ENCODE measurements at places on chromosomes 6 and 20.

GRCh38 chr6:142679907-142680700 is 264.9 kb downstream of the HIVEP2 start:
- DNase-seq = no peak

DNA sequence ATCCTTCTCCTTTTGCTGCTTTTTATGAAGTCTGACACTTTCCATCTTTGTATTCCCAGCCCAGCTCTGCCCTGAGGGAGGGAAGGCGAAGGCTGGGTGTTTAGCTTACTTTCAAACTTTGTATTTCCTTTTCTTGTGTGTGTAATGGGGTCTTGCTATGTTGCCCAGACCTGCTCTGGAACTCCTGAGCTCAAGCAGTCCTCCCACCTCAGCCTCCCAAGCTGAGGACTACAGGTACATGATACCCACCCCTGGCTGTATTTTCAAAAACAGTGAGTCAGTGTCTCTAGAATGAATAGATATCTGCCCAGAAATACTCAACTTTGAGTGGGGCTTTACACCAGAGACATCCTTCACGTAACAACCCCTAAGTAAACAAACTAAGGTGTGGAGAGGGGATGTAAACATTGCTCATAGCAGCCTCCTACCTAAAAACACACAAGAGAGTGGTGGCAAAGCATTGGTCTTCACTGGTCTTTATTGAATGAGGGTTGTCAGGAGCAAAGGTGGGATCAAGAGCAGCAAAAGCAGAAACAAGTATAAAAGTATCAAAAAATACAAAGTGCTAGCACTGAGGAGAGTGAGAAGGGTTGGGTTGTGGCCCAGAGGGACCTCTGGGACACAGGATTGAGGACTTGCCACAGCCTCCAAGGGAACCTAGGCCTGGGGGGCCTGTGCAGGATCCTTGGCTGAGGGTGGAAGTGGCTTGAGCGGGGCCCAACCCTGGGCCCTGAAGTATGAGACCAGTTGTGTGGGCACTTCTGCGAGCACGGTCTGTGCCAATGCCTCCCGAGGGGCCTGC is 10.2 kb downstream of the SPAG4 start:
- no peak for DNase-seq

- no peak for DNase-seq
Observed at GRCh38 chr6:154593122-154593521, 82.6 kb upstream of the CNKSR3 start.

- no peak for DNase-seq
Observed at GRCh38 chr6:134741200-134741536, 208.7 kb downstream of the ALDH8A1 start.

GRCh38 chr6:63816401-63816981 is 180.9 kb downstream of the PHF3 start:
- DNase-seq = no peak

- DNase-seq = no peak
Observed at GRCh38 chr6:19028201-19028600, 641.1 kb downstream of the RNF144B start.

GRCh38 chr6:112086744-112087135 is 542 bp downstream of the TUBE1 start:
- no peak for DNase-seq

- DNase-seq = no peak
Observed at GRCh38 chr6:121540210-121540609, 104.8 kb downstream of the GJA1 start.

- DNase-seq = no peak
Observed at GRCh38 chr6:26199773-26200764, 112.8 kb downstream of the HFE start.

DNA sequence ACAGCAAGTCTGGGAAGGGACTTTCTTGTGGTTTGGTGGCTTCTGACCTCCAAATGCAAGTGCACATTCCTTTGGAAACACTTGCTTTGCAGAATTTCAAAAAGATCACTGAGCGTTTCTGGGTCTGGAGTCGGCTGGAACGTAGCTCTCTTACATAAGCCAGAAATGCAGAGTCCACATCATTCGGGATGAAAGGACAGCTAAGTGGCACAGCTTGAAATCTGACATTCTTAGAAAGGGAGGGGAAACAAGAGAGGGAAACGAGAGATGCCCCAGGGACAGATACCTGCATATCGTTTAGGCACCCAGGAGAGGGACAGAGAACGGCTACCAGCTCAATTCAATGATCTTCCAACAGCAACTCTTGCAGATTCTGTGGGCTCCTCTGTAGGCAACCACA is 118.7 kb downstream of the NFATC2 start:
- DNase-seq = no peak

DNA sequence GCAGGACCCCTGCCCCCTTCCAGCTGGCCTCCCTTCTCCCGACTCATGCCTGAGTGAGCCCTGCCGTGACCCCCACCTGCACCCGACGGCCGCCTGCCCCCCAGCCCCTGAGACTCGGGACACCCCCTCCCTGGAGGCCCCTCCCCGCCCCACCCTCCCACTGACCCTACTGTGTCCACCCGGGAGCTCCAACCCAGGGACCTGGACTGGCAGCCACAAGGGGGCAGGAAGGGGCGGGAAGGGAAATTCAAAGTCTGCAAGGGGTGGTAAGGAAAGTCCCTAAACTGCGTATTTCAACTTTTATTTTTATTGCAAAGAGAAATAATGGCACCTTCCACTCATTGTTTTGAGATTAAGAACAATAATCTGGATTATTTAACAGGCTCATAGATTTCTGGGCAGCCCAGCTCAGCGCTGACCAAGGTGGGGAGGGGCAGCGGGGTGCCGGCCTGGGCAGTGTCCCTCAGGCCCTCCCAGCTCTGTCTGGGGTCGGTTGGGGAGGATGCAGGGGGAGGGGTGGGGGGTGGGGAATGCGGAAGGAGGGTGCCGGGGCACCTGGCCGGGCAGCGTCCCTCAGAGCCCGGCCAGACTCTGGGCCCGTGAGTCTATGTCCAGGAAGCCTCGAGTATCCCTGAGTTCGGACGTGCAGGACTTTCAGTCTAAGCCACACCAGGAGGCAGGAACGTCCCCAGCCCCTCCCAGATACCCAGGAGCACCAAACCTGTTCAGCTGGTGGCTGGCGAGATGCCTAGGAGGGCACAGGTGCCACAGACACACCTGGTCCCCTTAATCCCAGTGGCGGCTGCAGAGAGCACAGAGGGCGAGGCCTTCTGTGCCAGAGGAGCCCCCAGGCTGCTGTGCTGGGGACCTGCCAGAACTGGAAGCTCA is 1.3 kb upstream of the PTK6 start:
- DNase-seq = no peak

DNA sequence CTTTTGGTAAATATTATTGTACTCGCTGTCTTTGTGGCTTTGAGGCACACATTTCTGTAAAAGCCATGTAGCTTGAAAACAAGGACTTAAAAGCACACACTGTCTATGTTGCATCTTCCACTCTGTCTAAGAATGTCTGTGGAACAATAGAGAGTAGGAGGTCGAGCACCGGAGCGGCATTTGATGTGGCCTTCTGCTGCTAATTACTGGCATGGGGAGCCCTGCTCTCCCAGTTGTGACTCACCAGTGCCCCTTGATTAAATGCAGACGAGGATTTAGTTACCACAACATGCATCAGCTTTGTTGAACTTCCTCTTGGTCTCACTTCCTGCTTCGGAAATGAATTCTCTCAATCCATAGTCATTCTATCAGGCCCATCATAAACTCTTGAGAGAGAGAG is 680.7 kb upstream of the SLC35B3 start:
- no peak for DNase-seq

GRCh38 chr6:54188846-54189245 is 77.6 kb downstream of the MLIP start:
- DNase-seq = no peak

GRCh38 chr6:10565913-10566312 is 44.8 kb downstream of the GCNT2 start:
- DNase-seq = no peak

- no peak for DNase-seq
Observed at GRCh38 chr6:160131636-160132296, 10.2 kb downstream of the SLC22A1 start.

GRCh38 chr6:163554663-163555062 is 140.1 kb downstream of the QKI start:
- DNase-seq = no peak

DNA sequence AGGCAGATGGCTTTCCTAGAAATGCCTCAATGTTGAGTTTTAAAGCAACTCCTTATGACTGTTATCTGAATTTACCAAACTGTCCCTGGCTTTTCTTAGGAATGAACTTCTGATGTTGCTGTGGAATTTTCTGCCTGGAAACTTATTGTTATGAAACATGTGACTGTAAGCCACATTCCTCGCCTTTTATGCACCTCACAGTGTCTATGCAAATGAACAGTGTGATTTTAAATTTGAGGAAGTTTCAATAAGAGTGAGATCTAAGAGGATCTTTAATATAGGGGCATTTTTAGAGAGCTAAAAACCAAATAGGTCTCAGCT is 2.4 kb upstream of the CCR6 start:
- no peak for DNase-seq

GRCh38 chr6:144568241-144568640 is 283.1 kb downstream of the UTRN start:
- no peak for DNase-seq

DNA sequence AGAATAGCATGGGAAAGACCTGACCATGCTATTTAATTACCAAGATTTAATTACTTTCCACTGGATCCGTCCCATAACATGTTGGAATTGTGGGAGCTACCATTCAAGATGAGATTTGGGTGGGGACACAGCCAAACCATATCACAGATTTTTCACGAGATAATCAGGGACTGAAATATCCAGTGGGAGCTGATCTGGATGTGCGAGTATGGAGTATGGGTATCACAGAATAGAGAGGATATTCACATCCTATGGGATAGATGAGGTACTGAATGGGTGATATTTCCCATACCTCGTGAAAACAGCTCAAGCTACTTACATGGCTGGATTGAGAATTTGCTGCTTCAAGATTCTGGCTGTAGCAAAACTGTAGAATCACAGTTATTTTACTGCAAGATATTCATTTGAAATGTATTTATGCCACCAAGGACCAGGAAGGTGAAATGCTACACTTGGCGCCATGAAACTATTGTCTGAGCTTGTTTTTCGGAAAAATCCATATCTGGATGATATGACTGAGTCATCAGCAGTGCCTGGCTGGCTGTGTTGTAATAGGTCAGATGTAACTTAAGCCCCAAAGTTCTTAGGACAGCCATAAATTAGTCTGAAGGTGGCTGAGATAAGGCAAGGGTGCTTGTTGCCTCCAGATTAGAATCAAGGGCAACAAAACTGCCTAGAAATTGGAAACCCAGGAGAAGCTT is 29.8 kb downstream of the KCNS1 start:
- DNase-seq = no peak

DNA sequence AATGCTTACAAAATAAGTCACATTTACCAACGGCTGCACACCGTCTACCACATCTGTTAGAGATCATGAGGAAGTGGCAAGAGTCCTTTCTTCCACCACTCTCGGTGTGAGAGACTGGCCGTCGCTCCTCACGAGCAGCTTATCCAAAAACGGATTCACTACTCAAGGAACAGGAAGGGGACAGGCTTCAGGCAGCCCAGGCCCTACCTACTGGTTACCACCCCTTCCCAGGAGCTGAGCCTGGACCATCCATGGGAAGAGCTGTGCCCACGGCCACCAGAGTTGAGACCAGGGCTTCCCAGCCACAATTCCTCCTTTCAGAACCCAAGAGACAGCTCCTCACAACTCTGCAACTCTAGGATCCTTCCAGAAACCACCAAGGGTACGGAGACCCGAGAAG is 37.0 kb downstream of the FOXF2 start:
- DNase-seq = no peak

DNA sequence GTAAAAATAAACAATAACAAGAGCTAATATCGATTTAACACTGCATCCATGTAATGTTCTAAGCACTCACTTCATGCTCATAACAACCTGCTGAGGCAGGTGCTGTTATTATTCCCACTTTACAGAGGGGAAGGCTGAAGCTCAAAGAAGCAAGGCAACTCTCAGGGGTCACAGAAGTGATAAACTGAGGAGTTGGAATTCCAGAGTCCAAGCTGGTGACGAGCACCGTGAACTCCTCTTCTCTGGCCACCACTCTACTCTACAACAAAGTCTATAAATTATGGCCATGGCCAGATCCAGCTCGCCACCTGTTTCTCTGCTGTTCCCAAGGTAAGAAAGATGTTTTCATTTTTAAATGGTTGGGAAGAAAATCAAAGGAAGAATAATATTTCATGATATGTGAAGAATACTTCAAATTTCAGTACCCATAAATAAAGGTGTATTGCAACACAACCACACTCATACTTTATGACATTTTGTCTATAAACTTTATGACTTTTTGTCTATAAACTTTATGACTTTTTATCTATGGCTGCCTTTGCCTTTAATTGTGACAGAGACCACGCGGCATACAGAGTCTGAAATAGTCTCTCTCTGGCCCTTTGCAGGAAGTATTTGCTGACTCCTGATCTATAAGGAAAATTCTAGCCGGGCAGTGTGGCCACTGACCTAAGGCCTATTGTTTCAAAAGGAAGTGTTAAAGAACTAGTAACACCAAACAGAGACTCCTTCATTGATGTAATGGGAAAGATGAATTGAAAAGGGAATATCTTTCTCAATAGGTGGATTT is 113.2 kb upstream of the KCNG1 start:
- DNase-seq = no peak

- no peak for DNase-seq
Observed at GRCh38 chr6:90241229-90241880, 55.3 kb downstream of the BACH2 start.

DNA sequence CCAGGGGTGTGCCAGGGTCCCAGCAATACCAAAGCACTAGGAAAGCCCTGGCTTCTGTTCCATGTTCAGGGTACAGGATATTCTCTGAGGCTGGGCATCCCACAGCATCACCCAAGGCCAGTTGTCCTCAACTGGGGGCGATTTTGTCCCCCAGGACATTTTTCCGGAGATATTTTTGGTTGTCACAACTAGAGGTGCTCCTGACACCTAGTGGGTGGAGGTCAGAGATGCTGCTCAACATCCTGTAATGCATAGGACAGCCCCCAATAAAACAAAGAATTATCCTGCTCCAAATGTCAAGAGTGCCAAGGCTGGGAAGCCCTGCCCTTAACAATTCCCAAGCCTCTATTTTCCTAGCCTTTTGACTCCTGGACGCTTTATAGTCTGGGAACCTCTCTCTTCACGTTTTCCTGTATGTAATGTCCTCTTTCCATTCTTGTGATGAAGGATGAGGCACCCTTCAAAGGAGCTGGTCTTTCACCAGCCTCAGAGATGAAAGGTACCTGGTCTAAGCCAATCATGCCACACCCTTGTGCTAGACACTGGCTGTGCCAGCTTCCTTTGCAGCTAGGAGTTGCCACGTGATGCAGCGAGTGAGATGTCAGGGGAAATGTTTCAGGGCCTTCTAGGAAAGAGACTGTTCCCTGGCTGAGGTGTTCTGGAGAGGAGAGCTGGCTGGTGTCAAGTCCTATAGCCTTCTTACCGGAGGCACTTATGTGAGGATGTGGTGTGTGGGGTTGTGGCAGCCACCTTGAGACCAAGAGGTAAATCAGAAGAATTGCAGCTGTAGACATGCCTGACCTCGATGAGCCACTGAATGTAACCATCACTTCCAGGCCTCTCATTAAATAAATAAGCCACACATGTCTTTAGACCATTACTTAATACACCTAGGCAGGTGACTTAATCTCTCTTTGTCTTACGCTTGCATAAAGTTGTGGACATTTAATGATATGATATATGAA is 23.4 kb upstream of the KCNG1 start:
- DNase-seq = no peak

All from activated T-helper 1 cell treated with anti-CD3 and anti-CD28 coated beads, Interleukin-2, amount 50 U/mL, for 16 hours (primary cell).